ENCODE measurements at places on chromosomes 7 and 10.

DNA sequence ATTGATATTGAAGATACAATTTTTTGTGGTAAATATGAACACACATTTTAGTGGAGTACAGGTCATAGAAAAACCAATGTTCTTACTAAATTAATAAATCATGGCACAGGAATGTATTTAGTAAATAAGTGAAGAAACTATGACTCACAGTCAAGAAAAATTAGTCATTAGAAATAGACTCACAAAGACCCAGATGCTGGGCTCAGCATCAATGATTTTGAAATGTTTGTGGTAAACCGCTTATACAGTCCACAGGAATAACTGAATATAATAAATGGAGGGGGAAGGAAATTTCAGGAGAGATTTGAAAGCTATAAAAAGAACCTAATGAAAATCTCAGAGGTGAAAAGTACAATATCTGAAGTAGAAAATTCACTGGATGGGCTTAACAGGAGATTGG is 138.3 kb upstream of the ADCY1 start:
- no peak for DNase-seq

DNA sequence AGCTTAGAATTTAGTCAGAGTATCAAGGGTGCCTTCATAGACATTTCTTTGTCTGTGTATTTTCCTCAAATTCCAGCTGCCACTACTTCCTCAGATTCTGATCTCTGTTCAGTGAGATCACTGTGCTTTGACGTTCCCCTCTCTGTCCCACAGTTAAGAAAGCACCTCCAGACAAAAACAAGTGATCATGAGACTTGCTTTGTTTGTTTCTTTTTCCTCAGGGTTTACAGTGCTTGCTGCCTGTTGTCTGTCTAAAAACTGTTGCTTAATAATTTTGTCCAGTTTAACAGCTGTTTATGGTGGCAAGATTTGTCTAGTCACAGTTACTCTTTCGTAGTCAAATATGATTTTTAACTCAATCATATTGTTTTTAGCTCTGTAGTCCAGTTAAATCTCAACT is 29.1 kb downstream of the TRUB1 start:
- no peak for DNase-seq

DNA sequence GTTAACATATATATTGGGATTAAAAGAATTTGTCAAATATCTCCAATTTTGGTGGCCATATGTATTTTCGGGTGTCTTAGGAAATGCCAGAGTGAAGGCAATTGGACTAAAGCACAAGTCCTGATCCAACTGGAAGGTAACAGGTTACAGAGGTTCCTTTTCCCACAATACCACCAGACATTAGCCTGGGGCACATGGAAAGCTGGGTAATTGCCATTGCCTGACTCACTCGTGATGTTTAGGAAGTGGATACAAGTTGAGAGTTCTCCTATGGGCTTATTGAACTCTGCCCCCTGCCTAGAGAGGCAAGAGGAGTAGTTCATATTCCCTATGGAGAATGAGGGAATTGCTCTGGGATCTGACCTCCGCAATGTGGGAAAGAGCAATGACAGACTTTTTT is 5.7 kb downstream of the DNAH11 start:
- no peak for DNase-seq

DNA sequence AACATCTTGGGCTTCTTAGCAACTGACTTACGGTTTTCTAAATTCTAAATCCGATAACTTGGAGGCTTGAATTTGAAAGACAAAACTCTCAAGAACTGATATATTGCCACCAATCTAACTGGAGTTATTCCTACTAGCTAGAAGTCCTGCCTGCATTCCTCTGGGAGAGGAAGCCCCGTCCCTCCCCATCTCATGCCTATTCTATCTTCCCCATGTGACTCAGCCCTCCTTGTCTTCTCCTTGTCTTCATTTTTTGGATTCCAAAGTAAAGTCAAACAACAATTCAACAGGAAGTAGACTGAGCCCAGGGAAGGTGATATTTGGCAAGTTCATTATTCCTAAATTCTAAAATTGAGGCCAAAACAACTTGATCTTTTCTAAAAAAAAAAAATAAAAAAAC is 587.7 kb downstream of the KCNMA1 start:
- no peak for DNase-seq

GRCh38 chr7:30594048-30594539 is 584 bp upstream of the GARS1 start:
- DNase-seq: no peak

DNA sequence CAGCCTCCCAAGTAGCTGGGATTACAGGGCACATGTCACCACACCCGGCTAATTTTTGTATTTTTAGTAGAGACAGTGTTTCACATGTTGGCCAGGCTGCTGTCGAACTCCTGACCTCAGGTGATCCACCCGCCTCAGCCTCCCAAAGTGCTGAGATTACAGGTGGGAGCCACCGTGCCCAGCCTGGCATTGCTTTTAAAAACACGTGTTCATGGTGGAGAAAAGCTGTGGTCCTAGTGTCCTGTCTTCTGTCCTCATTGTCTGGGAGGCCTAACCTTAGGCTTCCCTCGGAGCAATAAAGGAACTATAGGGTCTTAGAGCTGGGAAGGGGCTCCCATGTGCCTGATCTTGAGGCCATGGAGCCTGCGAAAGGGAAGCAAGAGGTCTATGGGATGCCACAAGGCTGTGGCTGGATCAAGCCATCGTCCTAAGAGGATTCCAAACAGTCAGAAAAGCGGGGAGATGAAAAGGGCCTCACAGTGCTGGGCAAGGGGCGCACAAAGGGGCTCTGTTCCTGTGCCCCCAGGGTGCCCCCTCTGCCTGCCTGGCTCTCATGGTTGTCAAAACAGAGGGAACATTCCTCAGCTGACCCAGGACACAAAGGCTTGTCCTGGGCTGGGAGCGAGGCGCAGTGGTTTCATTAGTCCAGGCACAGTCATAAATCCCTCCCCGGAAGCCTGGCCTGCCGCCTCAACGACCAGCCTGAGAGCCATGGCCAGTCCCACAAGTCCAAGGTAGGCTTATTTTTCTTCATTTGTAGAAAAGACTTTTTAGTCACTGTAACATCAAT is 106.6 kb upstream of the TNS3 start:
- no peak for DNase-seq

- no peak for DNase-seq
Measured at GRCh38 chr10:132981173-132981555, 38.8 kb upstream of the CFAP46 start.

DNA sequence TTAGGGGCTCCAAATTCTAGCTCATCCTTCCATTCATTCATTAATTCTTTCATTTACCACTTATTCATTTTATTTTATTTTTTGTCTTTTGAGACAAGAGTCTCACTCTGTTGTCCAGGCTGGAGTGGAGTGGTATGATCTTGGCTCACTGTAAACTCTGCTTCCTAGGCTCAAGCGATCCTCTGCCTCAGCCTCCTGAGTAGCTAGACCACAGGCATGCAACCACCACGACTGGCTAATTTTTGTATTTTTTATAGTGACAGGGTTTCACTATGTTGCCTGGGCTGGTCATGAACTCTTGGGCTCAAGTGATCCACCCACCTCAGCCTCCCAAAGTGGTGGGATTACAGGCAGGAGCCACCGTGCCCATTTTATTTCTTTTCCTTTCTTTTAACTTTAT is 31.6 kb downstream of the FGF8 start:
- DNase-seq: no peak

- DNase-seq: no peak
Measured at GRCh38 chr7:152025937-152026890, 740 bp downstream of the GALNT11 start.

- no peak for DNase-seq
Measured at GRCh38 chr10:112379635-112380296, 5.8 kb downstream of the ACSL5 start.

DNA sequence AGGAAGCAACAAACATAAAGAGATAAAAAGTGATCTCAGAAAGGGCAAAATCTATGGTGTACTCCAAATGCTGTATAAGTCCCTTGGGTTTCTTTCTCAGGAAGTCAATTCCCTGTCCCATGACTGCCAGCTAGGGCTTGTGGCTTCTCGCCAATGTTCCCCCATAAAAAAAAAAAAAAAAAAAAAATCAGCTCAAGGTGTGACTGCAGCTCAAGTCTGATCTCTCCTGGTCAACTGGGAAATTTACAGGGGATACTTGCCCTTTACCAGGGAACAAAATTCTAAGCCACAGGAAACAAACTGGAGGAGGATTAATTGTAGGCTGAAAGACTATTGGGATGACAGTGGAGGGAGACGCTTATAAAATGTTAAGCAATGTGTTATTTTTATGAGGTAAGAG is 76.0 kb downstream of the PCGF5 start:
- DNase-seq: no peak

DNA sequence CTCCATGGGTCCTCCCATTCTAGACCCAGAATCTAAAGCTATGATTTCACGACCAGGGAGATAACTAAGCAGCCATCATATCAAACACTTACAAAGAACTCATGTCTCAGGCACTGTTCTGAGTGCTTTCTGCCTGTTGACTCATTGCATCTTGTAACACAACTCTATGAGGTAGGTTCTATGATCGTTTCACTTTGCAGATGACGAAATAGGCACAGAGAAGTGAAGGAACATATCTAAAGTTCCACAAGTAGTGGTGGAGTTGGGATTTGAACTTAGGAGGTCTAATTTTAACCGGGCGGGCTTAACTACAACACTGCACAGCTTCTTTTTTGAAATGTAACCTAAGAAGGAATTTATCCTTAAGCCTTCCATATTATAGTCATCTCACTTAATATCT is 2.9 kb downstream of the RBP4 start:
- no peak for DNase-seq

GRCh38 chr10:99276848-99277486 is 41.3 kb upstream of the HPSE2 start:
- peak; percentile 4 for DNase-seq

GRCh38 chr10:5630112-5630436 is 36.3 kb downstream of the ASB13 start:
- DNase-seq: no peak

GRCh38 chr10:61217851-61218565 is 235.2 kb downstream of the TMEM26 start:
- DNase-seq: no peak

GRCh38 chr7:38318241-38318640 is 44.8 kb upstream of the TARP start:
- no peak for DNase-seq

GRCh38 chr10:132447446-132448247 is 50.6 kb downstream of the PWWP2B start:
- peak; percentile 55 for DNase-seq

DNA sequence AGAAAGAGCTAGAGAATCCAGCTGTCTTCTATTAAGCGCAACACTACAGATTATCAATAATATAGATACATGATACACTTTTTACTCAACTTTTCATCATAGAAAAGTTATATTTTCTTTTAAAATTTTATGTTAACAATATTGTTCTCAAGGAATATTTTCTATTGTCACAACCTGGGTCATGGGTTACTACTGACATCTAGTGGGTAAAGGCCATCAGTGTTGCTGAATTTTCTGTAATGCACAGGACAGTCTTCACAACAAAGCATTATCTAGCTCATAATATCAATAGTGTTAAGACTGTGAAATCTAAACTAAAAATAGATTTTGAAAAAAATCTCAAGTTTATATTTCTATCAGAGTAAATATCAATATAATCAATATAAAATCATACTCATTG is 209.8 kb downstream of the ZNF33B start:
- DNase-seq: no peak

GRCh38 chr7:139035586-139036353 is at the start of gene ZC3HAV1L:
ZC3HAV1L (minus strand) TSS chr7:139036042; CDS start chr7:139036017, 25 bp downstream.
- DNase-seq: peak; percentile 18

DNA sequence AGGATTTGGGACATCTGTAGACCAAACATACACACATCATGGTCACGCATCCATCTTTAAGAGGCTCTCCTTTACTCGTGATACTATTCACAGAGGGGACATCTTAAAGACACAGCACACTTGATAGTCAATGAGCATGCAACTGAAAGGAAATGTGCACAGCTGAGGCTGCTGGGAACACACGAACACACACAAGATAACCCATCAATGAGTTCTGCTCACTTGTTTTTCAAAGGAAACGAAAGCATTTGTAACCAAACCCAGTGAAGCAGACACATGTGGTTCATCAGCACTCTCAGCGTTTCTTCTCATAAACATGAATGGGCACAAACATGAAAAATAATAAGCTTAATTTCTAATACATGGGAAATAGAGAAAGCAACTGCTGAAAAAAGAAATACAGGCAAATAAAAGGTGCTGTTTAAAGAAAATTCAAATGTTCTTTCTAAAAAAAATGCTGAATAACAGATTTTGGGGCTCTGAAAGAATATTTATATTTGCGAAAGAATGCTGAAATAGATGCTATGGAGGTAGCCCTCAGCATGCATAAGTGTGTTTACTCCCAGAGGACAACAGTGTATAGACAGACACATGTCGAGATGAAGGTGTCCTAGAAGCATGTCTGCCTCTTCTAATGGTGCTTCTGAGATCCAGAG is 59.7 kb upstream of the LAMB4 start:
- no peak for DNase-seq

DNA sequence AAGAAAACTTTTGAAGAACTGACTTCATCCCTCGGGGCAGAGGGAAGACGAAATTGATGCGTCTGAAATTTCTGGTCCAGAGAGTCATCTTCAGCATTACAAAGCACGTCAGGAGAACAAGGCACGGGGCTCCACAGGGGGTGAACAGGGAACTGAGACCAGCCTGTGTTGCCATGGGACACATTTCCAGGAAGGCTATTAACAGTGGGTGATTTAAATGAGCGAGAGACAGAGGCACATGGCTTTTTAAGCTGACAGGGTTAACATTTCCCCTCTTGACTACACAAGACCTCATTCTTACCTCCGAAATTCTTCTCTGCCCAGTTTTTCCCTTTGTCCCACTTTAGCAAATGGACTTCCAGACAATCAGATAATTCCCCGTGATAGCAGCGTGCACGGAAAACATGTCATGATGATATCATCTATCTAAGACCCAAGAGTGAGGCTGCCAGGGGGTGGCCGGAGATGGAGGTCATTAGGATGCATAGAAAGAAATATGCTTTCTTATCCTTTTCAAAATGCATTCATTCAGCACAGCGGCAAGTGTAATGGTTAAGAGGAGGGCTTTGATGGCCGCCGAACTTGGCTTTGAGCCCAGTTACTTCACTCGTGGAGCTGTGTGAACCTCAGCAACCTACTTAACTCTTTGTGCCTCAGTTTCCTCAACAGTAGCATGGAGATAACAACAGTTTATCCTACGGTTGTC is 248.0 kb downstream of the PRPF18 start:
- no peak for DNase-seq

DNA sequence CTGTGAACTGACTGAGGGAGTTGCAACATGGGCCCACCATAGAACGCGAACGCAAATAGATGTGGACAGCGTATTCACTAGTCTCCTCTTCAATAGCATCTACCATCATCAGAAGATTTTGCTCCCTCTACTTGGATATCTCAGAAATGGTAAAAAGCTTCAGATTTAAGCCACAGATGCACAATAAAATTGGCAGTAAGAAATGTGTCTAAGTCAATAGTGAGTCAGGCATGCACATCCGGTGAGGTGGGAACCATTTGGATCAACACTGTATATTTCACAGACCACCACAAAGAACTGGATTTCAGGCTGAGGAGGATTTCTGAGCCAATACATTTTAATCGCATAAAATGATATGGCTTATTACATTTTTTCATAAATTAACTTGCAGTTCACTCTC is 111.5 kb upstream of the ADAM12 start:
- no peak for DNase-seq
